ENCODE measurements at places on chromosomes 7 and 10.

- DNase-seq: no peak
These were observed 36.1 kb downstream of the ST8SIA6 start for GRCh38 chr10:17418249-17418648.

- DNase-seq: peak; percentile 61
These were observed 134.1 kb upstream of the GDF10 start for GRCh38 chr10:47165711-47166404.

DNA sequence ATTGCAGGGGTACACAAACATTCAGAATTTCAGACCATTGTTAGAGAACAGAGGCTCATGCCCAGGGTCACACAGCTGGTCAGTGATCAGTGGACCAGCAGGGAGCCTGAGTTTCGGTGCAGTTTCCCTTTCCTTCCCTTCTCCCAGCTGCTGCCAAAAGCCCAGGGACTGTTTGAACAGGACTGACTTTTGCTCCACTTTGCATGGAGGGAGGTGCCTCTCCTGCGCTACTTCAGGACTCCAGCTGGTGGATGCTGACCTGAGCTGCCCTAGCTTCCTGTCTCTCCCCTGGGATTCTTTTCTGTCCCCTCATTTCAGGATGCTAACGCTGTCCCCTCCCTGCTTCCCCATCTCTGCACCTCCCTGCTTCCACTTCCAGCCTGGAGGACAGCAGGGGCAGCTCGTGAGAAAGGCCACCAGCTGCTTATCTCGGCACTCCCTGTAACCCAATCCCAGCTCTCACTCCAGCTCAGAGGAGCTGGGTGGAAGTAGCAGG is 14.5 kb downstream of the SH2D4B start:
- DNase-seq: no peak

- DNase-seq: no peak
These were observed 1.6 kb downstream of the PWWP2B start for GRCh38 chr10:132398566-132398991.

DNA sequence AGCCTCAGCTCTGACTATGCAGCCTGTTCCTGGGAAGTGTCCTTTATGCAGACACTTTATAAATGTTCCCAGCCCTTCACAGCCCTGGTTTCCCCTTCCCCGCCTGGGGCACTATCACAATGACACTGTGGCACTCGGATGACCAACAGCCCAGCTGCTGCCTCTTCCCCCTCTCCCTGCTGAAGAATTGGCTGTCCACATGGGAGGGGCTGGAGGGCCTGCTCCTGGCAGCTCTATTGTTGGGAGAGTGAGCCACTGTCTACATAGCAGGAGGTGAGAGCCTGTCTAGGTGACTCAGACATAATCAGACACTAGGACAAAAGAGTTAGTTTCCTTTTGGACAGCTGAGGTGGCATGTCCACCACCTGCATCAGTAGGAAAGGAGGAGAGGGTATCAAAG is 437.5 kb downstream of the PLXNA4 start:
- DNase-seq: no peak

- no peak for DNase-seq
These were observed 250.6 kb upstream of the GPR26 start for GRCh38 chr10:123415523-123415922.

DNA sequence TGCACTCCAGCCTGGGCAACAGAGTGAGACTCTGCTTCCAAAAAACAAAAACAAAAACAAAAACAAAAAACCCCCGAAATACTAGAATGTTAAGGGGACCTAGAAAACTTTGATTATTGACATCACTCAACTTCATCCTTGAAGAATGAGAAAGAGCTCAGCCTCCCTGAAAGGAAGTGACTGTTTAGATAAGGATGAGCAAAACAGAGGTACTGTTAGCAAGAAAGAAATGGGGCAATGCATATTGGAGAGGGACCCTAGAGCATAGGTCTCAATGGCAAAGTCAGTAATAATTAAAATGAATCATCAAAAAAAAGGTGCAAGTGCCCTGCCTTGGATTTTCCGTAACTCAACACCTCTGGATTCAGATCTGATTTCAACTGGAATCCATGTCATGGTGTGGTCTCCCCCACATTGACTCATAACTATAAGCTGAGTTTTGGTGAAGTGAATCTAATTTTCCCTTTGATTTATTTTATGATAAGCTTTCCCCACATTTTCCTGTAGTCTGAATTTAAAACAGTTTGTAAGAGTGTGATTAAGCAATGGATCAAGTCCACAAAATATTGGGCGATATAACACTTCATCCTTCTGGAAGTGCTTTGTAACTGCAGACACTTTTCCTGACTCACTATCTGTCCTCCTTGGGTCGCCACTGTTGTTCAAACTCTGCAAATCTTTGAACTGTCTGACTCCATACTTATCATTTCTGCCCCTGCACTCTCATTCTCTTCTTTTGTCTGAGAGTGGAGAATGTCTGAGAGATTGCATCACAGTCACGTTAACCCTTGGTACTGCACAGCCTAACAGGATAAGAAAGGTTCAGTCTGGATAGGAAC is 224.8 kb upstream of the LYZL1 start:
- DNase-seq: no peak

GRCh38 chr10:114862456-114862855 is 40.9 kb downstream of the FHIP2A start:
- no peak for DNase-seq

DNA sequence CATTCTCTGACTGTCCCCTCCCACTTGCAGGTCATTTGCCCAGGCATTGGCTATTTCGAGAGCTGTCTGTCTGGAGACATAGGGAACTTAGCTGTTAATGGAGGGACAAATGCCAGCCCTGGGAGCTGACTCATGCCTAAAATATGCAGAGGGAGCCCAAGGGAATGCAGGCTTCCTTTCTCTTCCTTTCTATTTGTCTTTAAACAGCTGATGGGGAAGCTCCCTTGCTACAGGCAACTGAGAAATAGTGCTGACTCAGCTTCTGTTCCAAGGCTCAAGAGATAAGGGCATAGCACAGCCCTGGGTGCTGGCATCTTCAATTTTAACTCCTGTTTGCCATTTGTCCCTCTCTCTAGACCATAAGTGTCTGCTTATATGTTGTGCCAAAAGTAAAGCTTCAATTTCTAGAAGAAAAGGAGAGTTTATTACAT is 82.7 kb upstream of the C1GALT1 start:
- no peak for DNase-seq

GRCh38 chr7:20220921-20221547 is 3.9 kb upstream of the MACC1 start:
- peak; percentile 34 for DNase-seq

- no peak for DNase-seq
These were observed 279.4 kb upstream of the CACNA2D1 start for GRCh38 chr7:82722946-82723345.

- no peak for DNase-seq
These were observed 12.0 kb downstream of the SGCE start for GRCh38 chr7:94643771-94644545.

- no peak for DNase-seq
These were observed 104.9 kb downstream of the XRCC2 start for GRCh38 chr7:152571068-152571467.

All from B cell (primary cell).